Esophagus mucosa (tissue), 1 donor: ENCODE measurements at places on chromosomes 5 and 9. TPM values are rescaled to one million over a fixed set of nuclear protein-coding genes. Genes with fewer than 3 reads are reported as not detected.

GRCh38 chr5:163361450-163361849 is 75.9 kb upstream of the CCNG1 start:
- no peak for ATAC-seq

GRCh38 chr5:134226441-134227192 is 744 bp upstream of the PPP2CA start:
- peak; percentile 85 for ATAC-seq

Gene DMRT2
- total RNA-seq, result 0.12 TPM

Gene NOXA1
- 5.5 TPM for total RNA-seq

Gene SPAG8
- 0.20 TPM for total RNA-seq

GRCh38 chr9:17134396-17135294 is at the start of gene CNTLN:
CNTLN (plus strand) TSS chr9:17135040; CDS start chr9:17135066, 26 bp downstream.
- peak; percentile 88 for ATAC-seq

DNA sequence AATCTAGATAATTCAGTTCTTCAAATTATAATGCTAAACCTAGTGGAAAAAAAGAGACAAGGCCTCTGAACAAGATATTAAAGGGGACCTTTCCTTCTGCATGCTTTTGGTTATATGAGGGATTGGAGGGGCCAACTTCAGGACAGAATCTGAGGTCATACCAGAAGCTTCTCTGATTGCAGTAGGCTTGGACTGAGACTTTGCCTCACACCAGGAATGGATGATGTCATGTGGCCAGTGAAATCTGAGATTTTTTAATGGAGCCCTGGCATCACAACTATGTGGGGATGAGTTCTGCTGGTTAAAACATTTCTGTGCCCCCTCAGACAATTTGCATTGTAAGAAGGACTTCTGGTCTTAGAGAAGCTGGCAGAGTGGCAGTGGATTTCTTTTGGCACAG is 88.6 kb downstream of the ANGPTL2 start:
- no peak for ATAC-seq

DNA sequence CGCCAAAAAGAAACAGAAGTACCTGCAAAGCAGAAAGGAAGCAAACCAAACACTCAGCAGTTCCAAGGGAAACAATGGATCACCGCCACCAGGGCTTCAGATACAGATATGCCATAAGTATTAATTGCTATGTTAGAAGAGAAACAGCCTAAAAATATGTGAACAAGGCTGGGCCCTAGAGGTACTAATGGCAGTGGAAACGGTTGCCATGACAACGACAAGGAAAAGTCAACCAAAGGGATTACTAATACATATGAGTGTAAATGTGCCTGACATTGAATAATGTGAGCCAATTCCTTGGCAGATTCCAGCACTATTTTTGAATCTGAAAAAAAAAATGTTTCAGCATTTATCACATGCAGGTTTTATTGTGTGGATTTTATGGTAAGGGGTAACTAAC is 75.0 kb downstream of the CAVIN4 start:
- ATAC-seq, result no peak
